Stimulated activated CD4-positive, alpha-beta T cell treated with anti-CD3 and anti-CD28 coated beads, Interleukin-15, amount 100 ng/mL, for 48 hours (primary cell): ENCODE measurements at places on chromosomes 11 and 22.
A peak's percentile ranks its signal among the peaks of the same experiment; 100 is the strongest.

GRCh38 chr11:28690746-28691145, 582.6 kb downstream of the METTL15 start:
- DNase-seq, result no peak

DNA sequence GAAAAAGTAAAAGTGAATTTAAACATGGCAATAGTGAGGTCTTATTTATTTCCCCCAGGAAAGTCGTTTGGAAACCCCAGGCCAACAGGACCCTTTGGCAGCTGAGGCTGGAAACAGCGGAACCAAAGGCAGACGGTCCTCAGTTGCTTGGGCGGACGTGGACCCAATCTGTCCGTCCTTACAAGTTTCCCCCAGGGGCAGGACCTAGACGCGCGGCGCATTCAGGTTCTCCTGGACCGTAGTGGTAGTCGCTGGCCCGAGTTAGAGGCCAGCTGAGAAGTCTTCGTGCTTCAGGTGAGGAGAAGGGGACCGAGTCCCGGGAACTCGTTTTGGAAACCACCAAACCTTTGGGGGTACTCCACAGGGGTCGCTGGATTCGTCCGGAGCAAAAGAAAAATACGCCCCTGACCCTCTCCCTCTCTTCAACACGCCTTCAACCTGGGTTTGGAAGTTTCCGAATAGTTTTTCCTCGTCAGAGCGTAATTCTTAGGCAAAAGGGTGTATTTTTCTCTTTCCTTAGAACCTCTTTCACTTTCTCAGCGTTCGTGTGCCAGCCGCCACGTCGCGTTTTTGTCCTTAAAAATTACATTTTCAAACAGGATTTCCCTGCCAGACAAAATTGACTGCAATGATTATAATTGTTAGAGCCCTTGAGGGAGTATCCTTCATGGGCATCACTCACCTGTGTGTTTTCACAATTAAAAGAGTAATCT, 2.1 kb downstream of the METTL15 start:
- peak; percentile 30 for DNase-seq

- no peak for DNase-seq
Measured at GRCh38 chr11:103811870-103812455, 224.5 kb upstream of the DDI1 start.

GRCh38 chr22:26847046-26847445, 189.7 kb downstream of the MIAT start:
- DNase-seq, result no peak

DNA sequence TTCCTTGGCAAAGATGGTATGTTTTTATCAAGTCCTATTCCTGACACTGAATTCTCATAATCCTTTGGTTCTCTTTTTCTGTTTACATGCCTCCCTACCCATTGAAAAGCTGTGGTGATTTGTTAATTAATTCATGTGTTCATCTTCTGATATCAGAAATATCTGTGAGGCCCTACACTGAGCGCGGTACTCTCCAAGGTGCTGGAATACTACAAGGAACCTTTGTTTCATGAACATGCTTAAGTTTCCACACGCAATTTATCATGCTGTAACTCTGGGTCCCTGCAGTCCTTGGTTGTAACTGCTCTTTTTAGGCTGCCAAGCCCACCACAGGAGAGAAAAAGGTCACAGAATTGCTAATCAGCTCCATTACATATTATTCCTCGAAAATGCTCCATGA, 331.8 kb downstream of the FAT3 start:
- no peak for DNase-seq

GRCh38 chr22:50082197-50082715, 3.0 kb downstream of the MLC1 start:
- DNase-seq, result no peak

GRCh38 chr22:19138217-19139000, 6.0 kb downstream of the ESS2 start:
- DNase-seq, result no peak
